ENCODE measurements at places on chromosomes 1 and 21. TPM values are rescaled to one million over a fixed set of nuclear protein-coding genes. Genes with fewer than 3 reads are reported as not detected.

DNA sequence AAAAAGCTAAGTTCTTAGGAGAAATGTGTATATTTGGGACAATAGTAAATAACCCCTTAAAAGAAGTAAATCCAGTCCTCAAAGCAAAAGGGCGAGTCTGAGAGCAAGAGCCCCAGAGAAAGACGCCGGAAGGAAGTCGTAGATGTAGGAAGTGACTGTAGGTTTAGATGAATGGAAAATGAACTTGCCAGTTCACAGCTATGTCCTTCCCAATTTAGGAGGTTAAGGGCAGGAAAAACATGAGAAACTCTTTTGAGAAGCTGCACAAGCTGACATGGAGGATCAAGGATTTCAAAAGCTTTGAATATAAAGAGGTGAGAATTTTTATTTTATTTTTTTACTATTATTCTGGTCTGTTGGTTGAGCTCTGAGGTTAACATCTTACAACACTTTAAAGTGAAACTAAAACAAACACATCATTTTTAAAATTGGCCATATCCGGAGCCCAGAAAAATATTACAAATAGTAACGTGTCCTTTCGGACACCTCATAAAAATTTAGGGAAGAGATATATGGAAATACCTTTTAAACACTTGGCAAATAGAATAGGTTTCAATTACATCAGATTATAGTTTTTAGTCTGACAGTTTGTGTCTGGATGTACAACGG, 1178.6 kb downstream of the MRPL39 start:
- H3K36me3 ChIP-seq, result no peaks in the 10 kb centered on the region
- peak; percentile 47 for DNase-seq
- H3K4me1 ChIP-seq, result no peaks in the 10 kb centered on the region
- H3K27me3 ChIP-seq, result no peaks in the 10 kb centered on the region

GRCh38 chr1:12368646-12369045, 138.8 kb downstream of the VPS13D start:
- DNase-seq, result no peak
- H3K4me3 ChIP-seq, result no peak overlapping the region

DNA sequence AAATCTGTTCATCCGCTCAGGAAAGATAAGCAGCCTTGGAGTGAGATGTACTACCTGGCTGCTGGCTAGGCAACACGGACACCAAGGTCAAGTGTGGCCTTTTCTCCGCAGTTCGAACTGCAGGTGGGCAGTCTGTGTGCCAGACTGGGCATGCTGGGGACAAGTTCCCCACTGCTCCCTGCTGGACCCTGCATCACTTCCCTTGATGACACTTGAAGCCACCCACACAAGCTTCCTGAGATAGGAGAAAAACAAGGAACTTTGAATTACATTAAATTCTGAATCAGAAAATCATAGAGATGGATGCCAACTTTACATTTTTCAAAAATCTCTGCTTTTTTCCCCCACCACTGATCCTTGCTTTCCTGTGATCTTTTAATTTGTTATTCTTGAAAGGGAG, 38.3 kb downstream of the BEND5 start:
- no peaks in the 10 kb centered on the region for H3K4me1 ChIP-seq
- peaks cover 41% of the 10 kb centered on the region for H3K36me3 ChIP-seq
- H3K27me3 ChIP-seq, result no peaks in the 10 kb centered on the region
- no peak for DNase-seq

DNA sequence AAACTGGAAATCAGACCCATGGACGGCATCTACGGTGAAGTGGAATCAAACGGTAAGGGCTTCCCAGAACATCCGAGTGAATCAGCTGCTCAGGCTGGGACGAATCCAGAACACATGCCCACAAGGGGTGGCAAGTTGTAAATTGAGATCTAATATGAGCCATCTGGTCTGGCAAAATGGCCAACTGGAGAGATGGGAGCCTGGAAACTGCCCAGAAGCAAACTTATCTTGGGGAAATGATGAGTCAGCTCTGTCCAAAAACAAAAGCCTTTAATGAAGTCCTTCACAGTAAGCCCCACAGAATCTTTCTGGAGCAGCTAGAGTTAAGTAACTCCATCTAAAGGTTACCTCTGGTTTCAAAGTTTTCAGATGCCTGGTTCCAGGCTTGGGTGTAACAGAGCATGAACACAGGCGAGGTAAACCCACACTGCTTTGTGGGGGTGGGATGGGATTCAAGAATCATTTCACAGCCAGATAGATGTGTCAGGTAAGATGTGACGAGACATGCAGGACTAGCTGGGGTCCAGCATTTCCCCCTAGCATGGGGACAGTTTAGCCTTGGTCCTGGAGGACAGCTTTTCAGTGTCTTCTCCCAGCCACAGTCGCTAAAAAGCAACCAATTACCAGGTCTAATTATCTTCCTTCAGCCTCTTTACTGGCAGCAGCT, 10.5 kb upstream of the SRP9 start:
- H3K36me3 ChIP-seq, result no peaks in the 10 kb centered on the region
- peaks cover 81% of the 10 kb centered on the region for H3K4me1 ChIP-seq
- no peaks in the 10 kb centered on the region for H3K27me3 ChIP-seq
- peak; percentile 91 for DNase-seq
- peak overlapping the region; percentile 95 for H3K27ac ChIP-seq

GRCh38 chr1:234969011-234969441, 159.6 kb downstream of the TOMM20 start:
- H3K27ac ChIP-seq, result peak overlapping the region; percentile 98
- H3K36me3 ChIP-seq, result no peaks in the 10 kb centered on the region
- H3K4me3 ChIP-seq, result no peak overlapping the region

DNA sequence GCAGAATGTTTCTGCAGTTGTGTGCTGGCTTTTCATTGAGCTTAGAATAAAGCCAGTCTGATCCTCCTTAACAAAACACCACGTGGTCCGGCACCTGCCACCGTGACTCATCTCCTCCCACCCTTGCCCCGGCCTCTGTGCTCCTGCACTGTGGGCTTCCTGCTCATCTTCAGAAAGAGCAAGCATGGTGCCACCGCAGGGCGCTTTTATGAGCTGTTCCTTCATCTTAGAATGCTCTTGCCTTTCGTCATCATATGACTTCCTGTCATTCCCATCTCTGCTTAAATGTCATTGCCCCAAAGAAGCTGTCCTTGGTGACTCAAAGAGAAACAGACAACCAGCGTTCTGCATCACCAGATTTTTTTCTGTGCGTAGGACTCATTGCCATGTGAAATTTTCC, 117.8 kb downstream of the HHAT start:
- no peak overlapping the region for H3K27ac ChIP-seq
- H3K4me1 ChIP-seq, result peaks cover 11% of the 10 kb centered on the region

Gene DRAM2
- 31.4 TPM for total RNA-seq

Gene RGS16
- 8.2 TPM for total RNA-seq

Gene SYTL1
- 0.62 TPM for total RNA-seq

Gene CLIC6
- total RNA-seq, result 0.04 TPM

Gene FAM177B
- total RNA-seq, result 0.18 TPM
